ENCODE measurements at places on chromosomes 1 and 21.

DNA sequence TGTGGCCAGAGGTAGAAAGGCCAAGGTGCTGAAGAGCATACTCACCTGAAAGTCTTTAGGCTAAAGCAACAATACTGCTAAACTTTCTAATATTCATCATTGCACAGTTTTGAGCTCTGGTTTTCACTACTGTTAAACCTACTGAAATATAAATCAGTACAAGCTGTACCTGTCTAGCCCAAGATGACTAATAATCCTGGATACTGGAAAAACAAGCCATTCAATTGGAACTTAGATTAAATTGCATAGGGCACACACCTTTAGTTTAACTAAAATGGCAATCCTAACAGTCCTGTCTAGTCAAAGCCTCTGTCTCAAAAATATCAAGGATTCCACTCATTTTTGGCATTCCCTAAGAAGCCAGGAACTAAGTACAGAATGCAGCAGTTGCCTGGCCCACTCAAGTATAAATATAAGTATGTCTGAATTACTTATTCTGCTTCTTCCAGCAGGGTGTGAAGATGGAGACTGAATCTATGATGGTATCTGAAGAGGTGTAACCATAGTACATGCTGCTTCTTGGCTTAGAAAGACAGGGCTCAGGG, 3.1 kb downstream of the CHML start:
- DNase-seq = no peak

GRCh38 chr1:165854101-165854845, 26.9 kb downstream of the UCK2 start:
- DNase-seq = no peak

- no peak for DNase-seq
Observed at GRCh38 chr1:60331647-60332046, 258.1 kb upstream of the C1orf87 start.

DNA sequence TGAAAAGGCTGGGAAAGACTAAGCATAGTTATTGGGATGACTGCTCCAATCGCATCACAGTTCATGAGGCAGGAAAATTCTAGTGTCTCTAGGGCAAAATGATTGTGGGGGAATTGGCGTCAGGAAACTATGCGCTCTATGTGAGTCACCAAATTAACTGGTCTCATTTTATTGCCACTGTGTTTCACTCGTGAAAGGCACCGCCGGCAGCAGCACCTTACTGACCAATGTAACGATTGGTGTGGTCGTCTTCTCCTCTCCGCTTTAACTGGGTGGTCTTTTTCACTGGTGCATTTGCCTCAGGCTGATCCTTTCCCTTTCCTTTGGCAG, 83.5 kb downstream of the SPAG17 start:
- DNase-seq = no peak

GRCh38 chr1:234737967-234738314, 128.0 kb upstream of the IRF2BP2 start:
- no peak for DNase-seq

- DNase-seq = no peak
Observed at GRCh38 chr1:43590388-43590925, 59.5 kb upstream of the KDM4A start.

- no peak for DNase-seq
Observed at GRCh38 chr1:3789421-3790300, 6.6 kb downstream of the LRRC47 start.

Data from activated CD4-positive, CD25-positive, alpha-beta regulatory T cell treated with anti-CD3 and anti-CD28 coated beads, Interleukin-2, amount 50 U/mL, for 72 hours (primary cell).